Lower leg skin (tissue), 4 donors: ENCODE measurements at places on chromosomes 1 and 21. TPM values are rescaled to one million over a fixed set of nuclear protein-coding genes. Genes with fewer than 3 reads are reported as not detected.

KIF2C gene
- total RNA-seq = 0.76 TPM

TMCC2 gene
- total RNA-seq = 4.2 TPM

- no peak for DNase-seq
These were observed 35.2 kb upstream of the CTPS1 start for GRCh38 chr1:40944326-40944725.

GRCh38 chr1:179447489-179447888 lies 81.7 kb downstream of the AXDND1 start:
- DNase-seq = no peak
